Cortex of kidney (tissue), 1 donor: ENCODE measurements at places on chromosomes 11 and 22.

DNA sequence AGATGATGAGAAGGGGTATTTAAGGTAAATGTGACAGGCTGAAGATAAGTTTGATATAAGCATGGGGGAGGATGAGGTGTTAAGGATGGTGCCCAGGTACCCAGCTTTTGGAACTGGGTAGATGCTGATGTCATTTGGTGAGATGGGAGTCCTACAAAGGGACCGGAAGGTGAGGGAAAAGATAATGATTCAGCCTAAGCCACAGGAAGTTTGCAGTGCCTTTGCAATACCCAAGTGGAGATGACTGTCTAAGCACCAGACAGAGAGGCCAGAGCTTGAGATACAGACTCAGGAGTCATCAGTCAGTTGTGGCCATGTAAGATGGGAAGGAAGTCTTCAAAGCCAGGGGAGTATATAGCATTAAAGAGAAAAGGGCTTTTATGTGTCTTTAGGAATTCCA lies 30.0 kb upstream of the SMCO4 start:
- no peak for DNase-seq

- no peak for DNase-seq
These were observed 6.5 kb upstream of the IL10RA start for GRCh38 chr11:117979481-117980211.

DNA sequence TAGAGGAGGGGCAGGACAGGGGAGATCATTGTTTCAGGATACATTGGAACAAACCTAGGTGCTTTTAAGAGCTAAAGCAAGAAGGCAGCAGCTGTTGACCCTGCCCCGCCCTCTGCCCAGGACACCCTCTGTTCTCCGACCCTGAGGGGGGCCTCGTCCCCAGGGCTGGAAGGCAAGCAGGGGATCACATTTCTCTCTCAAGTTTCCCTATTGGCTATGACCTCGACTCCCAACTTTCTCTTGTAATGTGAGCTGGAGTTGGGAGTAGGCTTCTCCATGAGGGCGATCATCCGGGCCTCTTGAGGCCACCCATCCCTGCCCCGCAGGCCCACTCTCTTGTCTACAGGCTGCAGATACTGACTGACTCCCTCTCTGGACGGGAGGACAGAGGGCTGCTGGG lies 37.7 kb downstream of the DSCAML1 start:
- DNase-seq = no peak

- no peak for DNase-seq
These were observed 195.9 kb downstream of the CSNK2A3 start for GRCh38 chr11:11157185-11157584.

DNA sequence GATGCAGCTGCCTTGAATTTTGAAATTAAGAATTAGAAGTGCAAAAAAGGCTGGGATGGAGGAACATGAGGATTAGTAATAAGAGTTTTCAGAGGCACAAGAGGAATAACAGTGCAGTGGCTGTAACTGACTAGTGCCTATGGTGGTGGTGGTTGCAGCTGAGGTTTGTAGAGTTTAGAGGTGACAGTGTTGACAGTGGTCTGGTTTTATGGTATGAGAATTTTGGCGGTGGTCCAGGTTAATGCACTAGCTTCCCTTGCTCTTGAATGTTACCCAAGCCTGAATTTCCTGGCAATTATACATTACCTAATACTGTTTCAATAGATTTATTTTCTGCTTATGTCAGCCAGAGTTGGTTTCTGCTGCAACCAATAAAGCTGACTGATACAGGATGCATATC lies 112.8 kb upstream of the C11orf87 start:
- no peak for DNase-seq

- DNase-seq = no peak
These were observed 13.9 kb upstream of the BAIAP2L2 start for GRCh38 chr22:38124236-38124974.

GRCh38 chr11:102047305-102047924 lies at the start of gene CFAP300:
Gene CFAP300 (plus strand): TSS chr11:102047437. CDS start chr11:102047471, 34 bp downstream.
- no peak for DNase-seq

GRCh38 chr11:8937159-8937558 lies 4.4 kb upstream of the C11orf16 start:
- no peak for DNase-seq

DNA sequence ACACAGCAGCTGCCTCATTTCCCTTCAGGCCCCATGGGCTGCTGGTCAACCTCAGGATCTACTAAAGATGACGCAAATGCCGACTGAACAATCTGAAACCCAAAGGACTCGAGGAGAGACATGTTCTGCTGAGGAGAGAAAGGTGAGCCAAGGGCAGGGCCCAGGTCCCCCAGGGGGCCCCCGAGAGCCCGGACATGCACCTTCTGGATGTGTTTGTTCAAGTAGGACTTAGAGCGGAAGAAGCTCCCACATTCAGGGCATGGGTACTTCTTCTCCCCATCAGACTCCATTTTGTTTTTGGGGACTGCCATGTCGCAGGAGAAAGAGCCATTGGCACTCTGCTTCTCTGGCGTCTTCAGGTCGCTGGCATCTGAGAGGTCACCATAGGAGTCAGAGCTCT lies 19.3 kb downstream of the PATZ1 start:
- no peak for DNase-seq

DNA sequence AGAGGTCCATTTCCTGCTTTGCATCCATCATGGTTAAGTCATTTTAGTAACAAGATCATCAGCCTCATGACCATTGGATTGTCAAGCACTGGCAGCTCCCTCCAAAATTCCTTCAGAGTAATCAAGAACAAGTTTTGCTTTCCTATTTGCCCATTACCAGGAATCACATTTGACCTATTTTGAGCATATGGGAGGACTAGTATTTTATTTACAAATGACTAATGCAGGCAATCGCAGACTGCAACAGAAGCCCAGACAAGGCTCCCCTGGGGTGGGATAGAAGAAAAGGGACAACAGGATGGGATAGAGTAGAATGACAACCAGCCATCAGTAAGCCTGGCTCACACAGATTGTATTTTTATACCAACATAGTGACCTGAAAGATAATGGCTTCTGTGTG lies 9.1 kb downstream of the MMP10 start:
- no peak for DNase-seq

DNA sequence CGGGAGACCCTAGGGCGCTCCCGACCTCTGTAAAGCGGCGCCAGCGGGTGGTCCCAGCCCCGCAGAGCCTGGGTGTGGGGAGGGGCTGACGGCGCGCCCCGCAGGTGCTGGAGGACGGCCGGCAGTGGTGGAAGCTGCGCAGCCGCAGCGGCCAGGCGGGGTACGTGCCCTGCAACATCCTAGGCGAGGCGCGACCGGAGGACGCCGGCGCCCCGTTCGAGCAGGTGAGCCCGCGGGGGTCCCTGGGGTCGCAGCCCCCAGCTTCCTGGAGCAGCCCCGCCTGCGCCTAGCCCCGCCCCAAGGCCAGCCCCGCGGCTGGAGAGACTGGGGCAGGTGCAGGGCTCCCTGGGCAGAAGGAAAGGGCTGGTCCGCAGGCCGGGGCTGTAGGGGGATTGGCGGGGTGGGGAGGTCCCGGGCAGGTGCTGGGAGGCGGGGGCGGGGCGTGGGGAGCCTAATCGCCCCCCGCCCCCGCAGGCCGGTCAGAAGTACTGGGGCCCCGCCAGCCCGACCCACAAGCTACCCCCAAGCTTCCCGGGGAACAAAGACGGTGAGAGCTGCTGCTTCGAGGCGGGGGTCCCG lies 19.7 kb downstream of the EPS8L2 start:
- DNase-seq = no peak

DNA sequence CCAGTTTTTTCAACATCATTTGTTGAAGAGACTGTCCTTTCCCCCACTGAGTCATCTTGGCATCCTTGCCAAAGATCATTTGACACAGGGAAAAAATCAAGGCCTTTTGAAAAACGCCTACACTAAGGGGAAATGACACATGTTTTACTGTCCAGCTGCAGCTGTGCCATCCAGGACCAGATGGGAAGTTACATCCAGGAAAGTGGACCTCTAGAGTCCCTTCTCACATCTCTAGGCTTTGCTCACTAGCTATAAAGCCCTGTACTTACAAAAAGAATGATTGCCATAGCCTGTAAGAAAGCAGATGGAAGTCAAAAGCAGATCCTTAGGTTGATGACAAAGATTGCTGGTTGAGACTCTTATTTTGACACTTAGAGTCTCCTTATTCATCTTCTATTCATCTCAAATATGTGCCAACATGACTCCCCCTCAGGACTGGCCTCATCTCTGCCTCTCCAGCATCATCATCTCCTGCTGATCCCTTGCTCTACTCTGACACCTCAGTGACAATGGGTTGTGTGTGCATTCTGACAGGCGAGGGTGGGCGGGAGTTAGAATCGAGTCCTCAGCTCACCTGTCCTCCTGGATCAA lies 22.8 kb downstream of the OSBP2 start:
- no peak for DNase-seq

GRCh38 chr11:113991170-113991569 lies 16.3 kb downstream of the HTR3A start:
- no peak for DNase-seq

GRCh38 chr11:110434952-110435779 lies 5.4 kb downstream of the FDX1 start:
- no peak for DNase-seq

GRCh38 chr22:30249049-30250038 lies 2.8 kb upstream of the LIF start:
- DNase-seq = no peak

DNA sequence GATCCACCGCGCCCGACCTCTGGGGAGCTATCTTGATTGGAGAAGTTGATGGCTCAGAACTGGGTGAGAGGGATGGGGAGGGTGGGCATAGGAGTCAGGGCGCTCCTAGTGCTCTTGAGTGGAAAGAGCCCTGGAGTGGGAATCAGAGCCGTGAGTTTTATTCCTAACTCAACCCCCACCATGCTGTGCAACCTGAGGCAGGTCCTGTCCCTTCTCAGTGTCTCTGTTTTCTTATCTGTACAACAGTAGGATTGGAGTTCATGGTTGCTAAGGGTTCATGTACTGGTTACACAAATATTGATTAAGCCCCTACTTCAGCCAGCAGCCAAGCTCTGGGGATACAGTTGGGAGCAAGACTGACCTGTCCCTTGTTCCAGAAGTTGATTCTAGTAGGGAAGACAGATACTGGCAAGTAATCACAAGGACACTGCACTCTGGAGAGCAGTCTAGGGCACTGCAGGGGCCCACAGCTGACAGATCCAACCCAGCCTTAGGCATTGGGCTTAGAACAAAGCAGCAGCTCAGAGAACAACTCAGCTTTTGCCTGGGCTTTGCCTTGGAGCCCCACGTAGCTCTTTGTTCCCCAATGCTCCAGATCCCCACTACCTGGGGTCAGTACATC lies 12.4 kb upstream of the DAGLA start:
- DNase-seq = no peak

DNA sequence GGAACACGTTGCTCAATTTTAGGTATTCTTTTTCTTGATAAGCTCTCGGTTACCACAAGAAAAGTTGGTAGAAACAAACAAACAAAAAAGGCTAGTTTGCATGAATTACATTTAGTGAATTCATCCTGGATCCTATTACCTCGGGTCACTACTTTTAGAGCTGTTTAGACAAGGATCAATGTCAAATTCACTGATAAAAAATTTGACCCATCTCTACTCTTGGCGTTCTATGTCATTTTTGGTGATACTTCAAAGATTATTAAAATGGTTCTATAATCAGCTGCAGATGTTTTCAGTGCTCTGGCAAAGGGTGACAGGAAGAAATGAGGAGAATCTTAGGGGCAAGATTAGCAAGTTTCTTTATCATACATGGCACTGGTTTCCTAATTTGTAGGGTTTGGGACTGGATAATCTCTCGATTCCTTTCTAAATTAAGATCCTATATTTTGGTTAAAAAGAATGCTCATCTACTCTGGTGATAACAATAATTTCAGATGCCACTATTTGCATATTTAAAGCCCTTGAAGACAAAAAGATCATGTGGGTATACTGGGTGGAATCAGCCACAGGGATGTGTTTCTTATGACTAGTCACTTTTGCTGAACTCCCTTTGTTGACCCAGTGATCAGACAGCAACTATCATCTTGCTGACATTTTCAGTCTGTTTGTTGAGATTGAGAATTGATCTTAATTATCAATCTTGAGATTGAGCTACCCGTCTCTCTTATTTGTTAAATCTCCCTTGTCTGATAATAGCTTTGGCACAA lies 442.9 kb downstream of the AASDHPPT start:
- DNase-seq = no peak

DNA sequence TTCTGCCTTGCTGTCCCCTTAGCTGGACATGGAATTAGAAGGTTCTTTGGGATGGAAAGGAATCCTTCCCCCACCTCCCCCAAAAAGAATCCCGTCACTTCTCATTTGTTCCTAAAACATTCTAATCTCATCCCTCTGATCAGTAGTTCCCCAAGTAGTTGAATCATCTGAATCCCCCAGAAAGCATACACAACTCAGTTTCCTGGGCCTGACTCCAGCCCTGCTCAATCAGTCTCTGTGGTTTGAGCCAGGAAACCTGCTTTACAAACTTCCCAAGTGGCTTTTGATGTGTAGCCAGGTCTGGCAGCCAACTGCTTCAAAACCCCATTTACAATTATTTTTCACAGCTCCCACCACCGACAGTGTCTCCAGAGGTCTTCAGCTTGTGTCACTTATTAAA lies 20.2 kb downstream of the C22orf31 start:
- DNase-seq = no peak

DNA sequence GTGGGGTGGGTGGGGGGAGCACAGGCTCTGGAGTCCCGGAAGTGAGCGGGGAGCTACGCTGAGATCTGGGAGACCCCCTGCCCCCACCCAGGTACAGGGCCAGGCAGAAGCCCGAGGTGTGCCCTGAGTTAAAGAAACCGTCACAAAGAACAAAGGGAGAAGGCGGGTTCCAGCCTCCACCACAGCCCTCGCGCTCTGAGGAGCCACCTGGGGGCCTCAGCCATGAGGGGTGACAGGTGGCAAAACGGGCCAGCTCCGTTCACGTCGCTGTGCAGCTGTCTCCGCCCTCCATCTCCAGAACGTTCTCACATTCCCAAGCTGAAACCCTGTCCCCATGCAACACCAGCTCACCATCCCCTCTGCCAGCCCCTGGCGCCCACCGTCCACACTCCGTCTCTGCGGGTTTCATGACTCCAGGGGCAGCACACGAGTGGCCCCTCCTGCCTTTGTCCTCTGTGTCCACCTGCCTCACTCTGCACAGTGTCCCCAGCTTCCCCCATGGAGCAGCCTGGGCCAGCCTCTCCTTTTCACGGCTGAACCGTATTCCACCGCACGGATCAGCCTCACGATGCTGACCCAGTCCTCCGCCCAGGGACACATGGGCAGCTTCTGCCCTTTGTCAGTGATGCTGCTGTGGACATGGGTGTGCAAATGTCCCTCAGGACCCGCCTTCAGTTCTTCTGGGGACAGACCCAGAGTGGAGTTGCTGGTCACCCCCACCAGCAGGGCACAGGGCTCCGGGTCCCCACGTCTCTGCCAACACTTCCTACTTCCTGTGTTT lies 1.7 kb upstream of the MUC5B start:
- DNase-seq = no peak

DNA sequence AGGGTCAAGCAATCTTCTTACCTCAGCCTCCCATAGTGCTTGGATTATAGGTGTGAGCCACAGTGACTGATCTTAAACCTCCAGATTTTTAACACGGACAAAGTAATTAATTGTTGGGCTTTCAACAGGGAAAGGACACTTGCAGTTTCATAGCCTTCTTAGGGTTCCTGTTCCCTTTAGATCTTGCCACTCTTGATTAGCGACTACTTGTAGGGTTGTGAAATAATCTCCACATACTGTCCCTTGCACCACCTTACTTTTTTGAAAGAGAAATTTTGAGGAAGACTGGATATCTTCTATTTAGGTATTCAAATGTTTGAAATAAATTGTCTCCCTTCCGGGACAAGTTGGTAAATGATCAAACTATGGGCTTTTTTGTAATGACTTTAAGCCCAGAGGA lies 7.6 kb downstream of the MS4A4E start:
- DNase-seq = no peak
